Stimulated activated CD4-positive, alpha-beta T cell treated with anti-CD3 and anti-CD28 coated beads, Interleukin-1b, Interleukin-23, amount 100 ng/mL, for 1 hour (primary cell): ENCODE measurements at places on chromosomes 1 and 21.

GRCh38 chr1:75768016-75768415 lies 18.0 kb upstream of the RABGGTB start:
- no peak for DNase-seq

- no peak for DNase-seq
These were observed 19.9 kb downstream of the OR2L13 start for GRCh38 chr1:248114890-248115289.

DNA sequence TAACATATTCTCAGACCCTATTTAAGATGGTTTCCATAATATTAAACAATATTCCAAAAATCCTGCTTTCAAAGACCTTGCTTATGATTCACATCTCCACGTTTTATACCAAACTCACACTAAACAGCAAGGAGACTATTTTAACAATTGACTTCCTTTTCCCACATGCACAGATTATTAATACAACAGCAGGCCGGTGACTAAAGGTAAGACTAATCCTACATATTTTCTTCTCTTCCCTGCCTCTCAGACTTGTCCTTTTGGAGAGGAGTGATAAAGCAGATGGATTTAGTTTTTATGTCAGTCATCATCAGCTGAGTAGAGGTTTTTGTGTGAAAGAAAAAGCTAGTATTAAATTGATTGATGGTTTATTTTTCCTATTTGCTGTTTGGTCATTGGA lies 400.6 kb downstream of the NTNG1 start:
- no peak for DNase-seq

DNA sequence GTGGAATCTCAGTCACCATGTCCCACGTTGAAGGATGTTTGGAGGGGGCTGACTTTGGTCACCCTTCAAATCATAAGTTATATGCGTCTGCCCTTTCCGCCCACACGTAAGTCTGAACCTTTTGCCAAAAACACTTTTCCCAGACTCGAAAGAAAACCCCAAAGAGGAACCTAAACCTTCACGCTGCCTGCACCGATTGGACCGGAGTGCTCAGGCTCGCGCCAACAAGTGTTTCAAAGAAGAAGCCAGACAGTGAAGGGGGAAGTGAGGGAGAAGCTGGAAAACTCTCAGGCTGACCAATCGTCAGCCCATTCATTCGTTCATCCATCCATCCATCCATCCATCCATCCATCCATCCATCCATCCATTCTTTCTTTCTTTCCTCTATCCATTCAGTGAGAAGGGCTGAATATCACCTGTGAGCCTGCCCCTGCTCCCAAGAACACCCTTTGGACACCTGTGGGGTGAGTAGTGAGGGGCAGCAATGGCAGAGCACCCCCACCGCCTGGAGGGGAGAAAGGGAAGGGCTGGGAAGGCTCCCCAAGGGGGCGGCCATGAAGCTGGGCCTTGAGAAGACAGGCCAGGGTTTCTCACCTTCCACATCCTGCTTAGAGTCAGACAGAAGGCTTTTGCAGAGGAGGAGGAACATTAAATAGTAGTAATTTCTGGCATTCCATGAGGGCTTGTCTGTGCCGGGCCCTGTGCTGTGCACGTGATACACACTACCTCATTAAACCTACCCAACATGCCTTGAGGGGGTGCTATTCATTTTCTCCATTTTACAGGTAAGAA lies 27.1 kb upstream of the RUNX3 start:
- DNase-seq: no peak

DNA sequence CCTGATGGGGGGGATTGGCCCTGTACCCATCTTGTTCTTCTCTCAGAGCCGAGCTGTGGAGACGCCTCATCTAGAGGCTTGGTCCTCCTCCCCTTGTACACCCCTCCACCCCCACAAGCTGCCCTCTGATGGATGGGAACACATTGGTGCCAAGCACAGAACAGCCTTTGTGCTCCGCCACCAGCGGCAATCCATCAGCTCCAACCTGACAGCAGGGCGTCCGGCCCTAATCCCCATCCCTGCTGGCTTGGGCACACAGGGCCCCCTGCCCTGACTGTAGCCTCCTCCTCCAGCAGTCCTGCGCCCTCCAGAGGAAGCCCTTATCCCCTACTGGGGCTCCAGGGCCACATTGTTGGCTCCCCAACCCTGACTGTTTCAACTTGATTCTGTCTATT lies 3.8 kb upstream of the MYOG start:
- DNase-seq: no peak

DNA sequence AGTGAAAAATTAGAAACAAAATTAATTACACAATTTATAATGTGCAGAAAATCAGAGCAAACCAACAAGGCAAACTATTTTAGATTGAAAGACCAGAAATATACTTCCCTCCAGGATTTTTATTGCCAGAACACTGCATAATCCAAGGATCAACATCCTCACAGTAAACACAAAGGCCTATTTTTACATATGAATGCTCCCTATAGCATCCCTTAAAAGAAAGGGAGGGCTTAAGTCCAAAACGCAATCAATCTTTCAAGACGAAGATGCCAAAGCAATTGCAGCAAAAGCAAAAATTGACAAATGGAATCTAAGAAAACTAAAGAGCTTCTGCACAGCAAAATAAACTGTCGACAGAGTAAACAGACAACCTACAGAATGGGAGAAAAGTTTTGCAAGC lies 18.6 kb upstream of the CHIA start:
- no peak for DNase-seq

- no peak for DNase-seq
These were observed 440.8 kb downstream of the NPHP4 start for GRCh38 chr1:5551274-5551975.

DNA sequence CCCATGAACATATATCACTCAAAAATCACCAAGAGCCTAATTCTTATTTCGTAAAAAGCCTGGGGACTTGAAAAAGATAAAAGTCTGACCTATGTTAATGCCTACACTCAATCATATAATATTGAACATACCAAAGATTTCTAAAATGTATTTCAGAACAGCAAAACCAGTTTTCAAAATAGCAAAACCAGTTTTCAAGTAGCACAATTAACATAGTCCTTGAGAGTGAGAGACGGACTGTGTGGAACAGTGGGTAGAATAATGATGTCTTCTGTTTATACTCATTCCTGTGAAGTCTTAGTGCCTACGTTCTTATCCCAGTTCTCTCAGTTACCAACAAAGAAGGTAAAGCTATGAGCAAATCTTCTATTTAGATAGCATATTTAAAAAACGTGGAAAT lies 22.3 kb upstream of the RGS2 start:
- no peak for DNase-seq

- DNase-seq: no peak
These were observed 43.1 kb upstream of the PKP1 start for GRCh38 chr1:201240171-201240570.

- no peak for DNase-seq
These were observed 57.9 kb upstream of the TENT5B start for GRCh38 chr1:27070390-27071048.

DNA sequence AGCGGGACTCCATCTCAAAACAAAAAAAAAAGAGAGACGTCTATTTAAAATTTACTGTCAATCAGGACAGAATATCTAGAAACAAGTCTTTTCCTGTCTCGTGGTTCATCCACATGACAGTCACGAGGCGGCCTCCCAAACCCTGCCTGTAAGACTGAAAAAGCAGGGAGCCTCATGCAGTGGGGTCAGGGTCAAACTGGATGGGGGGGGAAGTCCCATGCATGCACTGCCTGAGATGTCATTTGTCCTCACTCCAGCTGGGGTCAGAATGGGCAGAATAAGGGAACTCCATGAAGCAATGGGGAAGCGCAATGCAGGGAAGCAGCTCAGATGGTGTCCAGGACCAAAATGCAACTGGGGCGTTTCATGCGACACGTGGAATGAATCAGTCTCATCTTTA lies 85.5 kb downstream of the PIK3CD start:
- no peak for DNase-seq

- DNase-seq: no peak
These were observed at the start of gene PRKACB for GRCh38 chr1:84143796-84144565. PRKACB (plus strand) TSS chr1:84144271; CDS start chr1:84144362, 91 bp downstream.

DNA sequence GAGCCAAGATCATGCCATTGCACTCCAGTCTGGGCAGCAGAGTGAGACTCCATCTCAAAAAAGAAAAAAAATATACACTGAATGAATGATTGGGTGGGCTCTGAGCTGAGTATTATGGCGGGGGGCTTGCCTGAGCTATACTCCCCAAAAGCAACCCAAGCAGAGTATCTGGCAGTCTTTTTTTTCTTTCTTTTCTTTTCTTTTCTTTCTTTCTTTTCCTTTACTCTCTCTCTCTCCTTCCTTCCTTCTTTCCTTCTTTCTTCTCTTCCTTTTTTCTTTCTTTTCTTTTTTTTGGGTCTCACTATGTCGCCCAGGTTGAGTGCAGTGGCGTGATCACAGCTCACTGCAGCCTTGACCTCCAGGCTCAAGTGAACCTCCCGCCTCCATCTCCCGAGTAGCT lies 27.7 kb downstream of the KIAA1614 start:
- no peak for DNase-seq

DNA sequence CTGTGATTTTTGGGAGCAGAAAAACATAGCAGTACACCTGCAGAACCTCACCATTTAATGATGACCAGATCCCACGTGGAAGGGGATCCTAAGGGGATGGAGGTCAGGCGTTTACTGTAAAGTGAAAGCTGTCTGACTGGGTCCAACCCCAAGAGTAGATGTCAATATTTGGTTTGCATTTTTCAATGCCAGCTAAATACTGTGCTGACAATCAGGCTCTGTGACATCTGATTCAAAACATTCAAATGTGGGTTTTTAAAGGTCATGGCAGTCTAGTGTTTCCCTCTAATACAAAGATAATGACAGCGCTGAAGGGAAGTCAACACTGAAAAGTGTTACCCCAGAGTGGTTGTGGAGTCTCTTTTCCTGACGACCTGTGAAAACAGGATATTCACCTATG lies 68.1 kb downstream of the SPAG17 start:
- no peak for DNase-seq

- DNase-seq: no peak
These were observed 17.2 kb downstream of the CEP350 start for GRCh38 chr1:179971563-179972496.

DNA sequence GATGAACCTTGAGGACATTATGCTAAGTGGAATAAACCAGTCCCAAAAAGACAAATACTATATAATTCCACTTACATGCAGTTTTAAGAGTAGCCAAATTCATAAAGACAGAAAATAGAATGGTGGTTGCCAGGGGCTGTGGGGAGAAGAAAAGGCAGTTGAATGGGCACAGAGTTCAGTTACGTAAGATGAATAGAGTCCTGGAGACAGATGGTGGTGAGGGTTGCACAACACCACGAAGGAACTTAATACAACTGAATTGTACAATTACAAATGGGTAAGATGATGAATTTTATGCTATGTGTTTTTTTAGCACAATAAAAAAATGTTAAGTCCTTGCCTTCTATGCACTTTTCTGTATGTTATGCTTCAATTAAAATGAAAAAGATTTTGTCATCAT lies 66.6 kb downstream of the CD34 start:
- no peak for DNase-seq

- DNase-seq: no peak
These were observed 618.2 kb upstream of the CAMK1G start for GRCh38 chr1:208965351-208965750.

- DNase-seq: no peak
These were observed 390.9 kb downstream of the KCNH1 start for GRCh38 chr1:210743038-210743437.

DNA sequence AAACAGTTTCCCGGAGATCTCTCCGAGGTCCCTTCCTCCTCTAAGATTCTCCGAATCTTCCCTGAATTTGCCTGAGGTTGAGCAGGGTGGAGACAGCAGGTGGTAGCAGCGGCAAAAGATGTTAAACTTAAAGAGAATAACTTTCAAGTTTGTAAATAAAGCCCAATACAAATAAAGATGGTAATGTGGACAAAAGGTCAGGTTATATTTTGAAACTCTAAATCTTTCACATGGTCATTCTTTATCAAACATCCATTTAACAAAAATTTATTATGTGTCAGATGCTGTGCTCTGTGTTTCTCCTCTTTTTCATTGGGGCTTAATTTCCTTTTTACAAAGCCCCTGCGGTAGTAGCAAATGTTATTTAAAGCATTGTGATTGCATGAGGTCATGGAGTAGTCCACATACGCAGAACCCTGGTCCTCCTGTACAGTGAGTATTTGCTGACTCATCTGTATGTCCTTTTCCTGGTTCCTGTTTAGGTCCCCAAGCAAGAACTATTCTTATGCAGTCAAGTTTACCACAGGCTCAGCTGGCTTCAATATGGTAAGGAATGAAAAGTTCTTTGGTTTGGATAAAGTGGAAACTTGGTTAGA lies 119.2 kb downstream of the ITSN1 start:
- no peak for DNase-seq

DNA sequence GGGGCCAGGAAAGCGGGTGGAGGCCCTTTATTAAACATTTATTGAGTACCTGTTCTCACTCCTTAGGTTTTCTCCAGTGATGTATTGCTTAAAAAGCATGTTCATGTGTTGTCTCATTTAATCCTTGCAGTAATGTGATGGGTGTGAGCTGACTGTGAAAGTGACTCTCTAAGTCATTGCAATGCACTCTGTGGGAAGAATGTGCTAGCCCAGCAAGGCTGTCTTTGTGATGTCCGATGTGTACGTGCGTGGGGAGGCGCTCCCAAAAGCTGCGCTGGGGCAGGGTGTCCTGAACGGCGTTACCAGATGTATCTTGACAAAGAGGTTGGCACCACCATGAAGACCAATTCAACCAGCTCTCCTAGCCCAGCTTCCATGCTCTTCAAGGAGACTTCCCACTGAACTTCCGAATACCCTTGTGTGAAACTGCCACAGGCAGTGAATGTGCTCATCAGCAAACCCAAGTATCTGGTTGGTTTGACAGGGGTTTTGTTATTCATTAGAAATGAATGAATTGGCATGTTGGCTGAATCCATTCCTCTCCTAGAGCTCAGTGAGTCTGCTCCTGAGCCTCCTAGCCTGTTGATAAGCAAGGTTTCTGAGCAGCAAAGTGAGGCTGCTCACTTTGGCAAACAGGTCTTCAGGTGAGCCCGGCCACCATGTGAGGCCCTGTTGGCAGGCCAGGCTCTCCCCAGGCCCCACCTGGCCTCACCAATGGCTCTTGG lies 28.0 kb downstream of the NUAK2 start:
- DNase-seq: no peak

- DNase-seq: no peak
These were observed 11.3 kb upstream of the EPHA8 start for GRCh38 chr1:22552021-22552420.

DNA sequence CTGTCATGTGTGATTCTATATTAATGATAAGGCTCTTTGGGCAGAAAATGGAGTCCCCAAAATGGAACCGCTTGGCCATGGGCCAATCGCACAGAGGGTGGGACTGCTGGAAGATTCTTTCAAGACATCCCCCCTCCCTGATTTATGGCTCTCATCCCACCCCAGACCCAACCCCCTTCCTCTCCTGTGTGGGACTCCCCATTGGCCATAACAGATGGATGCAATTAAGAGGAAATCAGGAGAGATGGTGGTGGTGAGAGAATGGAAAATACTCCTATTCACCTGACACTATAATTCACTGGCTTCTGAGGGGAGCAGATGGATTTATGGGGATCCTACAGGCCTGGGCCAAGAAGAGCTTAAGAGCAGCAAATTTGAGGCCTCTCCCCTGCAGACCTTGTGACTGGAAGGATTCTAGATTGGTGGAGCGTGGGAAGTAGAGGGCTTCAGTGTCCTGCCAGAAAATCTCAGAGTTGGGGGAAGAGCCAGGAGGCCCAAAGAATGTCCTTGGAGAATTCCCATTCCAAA lies 1.7 kb downstream of the IGFN1 start:
- DNase-seq: no peak
